ENCODE measurements at places on chromosomes 5 and 9.

- DNase-seq: no peak
Observed at GRCh38 chr5:38996123-38996522, 78.1 kb downstream of the RICTOR start.

GRCh38 chr9:136545965-136546696, at the start of gene NOTCH1:
Gene NOTCH1 (minus strand): TSS chr9:136546048. CDS start chr9:136545786, 262 bp downstream.
- DNase-seq: peak; percentile 63

GRCh38 chr5:30447431-30447830, 746.1 kb upstream of the CDH6 start:
- DNase-seq: no peak

GRCh38 chr5:135379046-135379654, 19.9 kb downstream of the MACROH2A1 start:
- no peak for DNase-seq

- no peak for DNase-seq
Observed at GRCh38 chr9:77402286-77402685, 225.0 kb downstream of the VPS13A start.

GRCh38 chr5:69530561-69531405, 29.2 kb upstream of the GTF2H2C start:
- DNase-seq: no peak

- no peak for DNase-seq
Observed at GRCh38 chr5:5929291-5930020, 448.9 kb downstream of the MED10 start.

DNA sequence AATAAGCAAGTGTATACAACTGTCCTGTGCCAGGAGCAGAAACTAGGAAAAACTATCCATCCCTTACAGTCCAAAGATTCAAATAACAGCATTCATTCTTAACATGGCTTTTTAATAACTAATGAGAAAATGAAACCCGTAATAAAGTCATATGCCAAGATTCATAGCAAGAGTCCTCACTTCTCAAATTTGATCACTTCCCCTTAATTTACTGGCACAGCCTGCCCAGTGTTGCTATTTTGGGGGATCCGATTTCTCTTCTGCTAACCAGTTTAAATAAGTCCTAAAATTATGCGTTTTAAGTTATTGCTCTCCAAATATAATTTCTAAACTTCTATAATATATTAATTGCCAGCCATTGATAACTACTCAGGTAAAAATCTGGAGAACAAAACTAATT, 177.0 kb upstream of the PTGER4 start:
- DNase-seq: no peak

GRCh38 chr5:66824476-66824875, 228.3 kb downstream of the MAST4 start:
- DNase-seq: no peak

- no peak for DNase-seq
Observed at GRCh38 chr9:22036866-22037626, 27.9 kb upstream of the CDKN2B start.

GRCh38 chr5:12566441-12566840, 662.2 kb upstream of the CTNND2 start:
- no peak for DNase-seq

DNA sequence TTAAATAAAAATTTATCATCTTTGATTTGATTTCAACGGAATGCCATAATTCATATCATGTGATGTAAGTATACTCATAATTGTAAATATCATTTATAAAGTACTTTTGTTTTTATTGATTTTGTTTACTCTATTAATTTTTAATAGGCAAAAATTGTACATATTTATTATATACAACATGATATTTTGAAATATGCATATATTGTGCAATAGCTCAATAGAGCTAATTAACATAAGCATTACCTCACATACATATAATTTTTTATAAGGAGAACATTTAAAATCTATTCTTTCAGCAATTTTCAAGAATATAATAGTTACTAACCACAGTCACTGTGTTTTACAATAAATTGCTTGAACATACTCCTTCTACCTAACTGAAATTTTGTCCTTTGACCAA, 25.0 kb upstream of the CCNH start:
- DNase-seq: no peak

DNA sequence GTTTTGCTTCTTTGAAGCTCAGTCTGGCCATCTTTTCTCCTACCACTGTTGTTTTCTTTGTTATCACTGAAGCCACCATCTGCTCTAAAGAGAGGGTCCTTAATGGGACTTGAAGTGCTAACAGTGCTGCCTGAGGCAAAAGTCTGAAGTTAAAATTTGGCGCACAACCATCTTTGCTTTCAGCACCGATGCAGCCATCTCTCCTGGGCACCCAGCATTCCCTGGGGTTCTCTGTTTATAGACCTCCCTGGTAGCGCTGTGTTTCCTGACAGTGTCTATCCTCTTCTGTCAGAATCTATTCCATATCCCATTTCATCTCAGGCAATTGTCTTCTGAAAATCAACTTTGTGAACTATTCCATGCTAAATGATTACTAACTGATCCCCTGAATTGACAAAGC, 491.5 kb upstream of the MPDZ start:
- DNase-seq: peak; percentile 75

DNA sequence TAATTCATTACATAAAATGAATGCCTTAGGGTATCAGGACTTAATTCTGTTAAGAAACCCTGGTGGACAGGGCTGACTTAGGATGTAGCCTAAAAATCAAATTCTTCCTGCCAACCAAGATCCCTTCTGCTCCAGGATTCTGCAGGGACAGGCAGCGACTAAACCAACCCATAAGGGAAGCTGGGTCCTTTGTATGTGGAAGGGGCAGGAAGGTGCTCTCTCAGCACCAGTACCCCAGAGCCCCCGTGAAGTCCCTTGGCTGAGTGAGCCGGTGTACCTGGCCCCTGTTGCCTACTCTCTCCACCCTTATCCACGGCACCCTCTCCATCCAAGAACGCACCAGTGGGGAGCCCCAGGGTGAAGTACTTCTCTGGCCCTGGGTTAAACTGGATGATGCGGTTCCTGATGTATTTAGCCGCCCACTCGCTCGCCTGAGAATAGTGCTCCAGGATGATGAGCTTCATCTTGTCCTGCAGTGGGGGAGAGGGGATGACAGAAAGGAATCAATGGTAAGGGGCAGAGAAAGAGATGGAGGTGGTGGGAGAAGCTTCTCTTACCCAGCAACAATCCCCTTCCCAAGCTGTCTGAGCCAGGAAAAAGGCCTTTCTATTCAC, 1.1 kb downstream of the GNPDA1 start:
- no peak for DNase-seq

Measured in BE2C (cell line).